ENCODE measurements at places on chromosomes 12 and 14. TPM values are rescaled to one million over a fixed set of nuclear protein-coding genes. Genes with fewer than 3 reads are reported as not detected.

DHRS2 gene
- total RNA-seq: 2.6 TPM

DNA sequence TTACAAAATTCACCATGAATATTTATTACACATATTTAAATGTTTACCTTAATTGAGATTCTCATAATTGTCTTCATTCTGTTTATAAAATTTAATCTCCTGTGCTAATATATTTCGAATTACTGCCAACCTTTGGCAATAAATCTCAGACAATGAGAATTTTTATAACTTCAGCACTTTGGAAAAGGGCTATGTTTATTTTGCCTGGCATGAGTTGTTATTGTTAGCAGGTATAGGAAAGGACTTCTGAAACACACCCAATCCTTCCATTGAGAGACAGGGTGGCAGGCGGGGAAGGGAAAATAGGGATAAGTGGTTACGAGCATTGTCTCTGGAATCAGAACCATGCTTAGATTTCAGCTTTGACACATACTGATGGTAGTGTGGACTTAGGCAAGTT, 12.1 kb upstream of the MSRB3 start:
- no peak for DNase-seq

GRCh38 chr12:128976120-128976738, 123.0 kb downstream of the GLT1D1 start:
- DNase-seq: peak; percentile 14

DNA sequence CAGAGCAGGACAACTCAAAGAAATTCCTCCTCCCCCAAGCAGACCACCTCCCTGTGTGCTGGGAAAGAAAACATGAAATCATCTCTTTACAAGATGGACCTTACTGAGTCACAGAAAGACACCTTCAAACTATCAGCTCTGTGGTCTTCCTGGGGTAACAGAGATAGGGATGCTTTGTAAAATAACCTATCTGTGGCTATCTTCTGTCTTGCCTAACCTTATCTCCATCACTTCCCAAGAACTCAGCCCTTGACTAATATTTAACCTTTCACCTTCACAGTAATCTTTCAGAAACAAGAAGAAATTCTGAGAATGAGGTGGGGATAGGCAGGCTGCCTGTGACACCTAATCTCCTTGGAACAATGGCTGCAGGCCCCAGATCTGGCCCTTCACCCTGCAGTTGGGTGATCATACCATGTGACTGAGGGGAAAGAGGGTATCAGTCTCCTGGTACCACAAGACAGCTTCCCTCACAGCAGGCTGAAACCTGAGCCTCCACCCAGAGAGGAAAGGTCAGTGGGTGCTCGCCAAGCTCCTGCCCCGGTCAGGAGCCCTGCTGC, 27.4 kb upstream of the CEBPE start:
- no peak for DNase-seq

HOXC5 gene
- not detected for total RNA-seq

LMO3 gene
- total RNA-seq: not detected

CHD8 gene
- total RNA-seq: 80.1 TPM

DNA sequence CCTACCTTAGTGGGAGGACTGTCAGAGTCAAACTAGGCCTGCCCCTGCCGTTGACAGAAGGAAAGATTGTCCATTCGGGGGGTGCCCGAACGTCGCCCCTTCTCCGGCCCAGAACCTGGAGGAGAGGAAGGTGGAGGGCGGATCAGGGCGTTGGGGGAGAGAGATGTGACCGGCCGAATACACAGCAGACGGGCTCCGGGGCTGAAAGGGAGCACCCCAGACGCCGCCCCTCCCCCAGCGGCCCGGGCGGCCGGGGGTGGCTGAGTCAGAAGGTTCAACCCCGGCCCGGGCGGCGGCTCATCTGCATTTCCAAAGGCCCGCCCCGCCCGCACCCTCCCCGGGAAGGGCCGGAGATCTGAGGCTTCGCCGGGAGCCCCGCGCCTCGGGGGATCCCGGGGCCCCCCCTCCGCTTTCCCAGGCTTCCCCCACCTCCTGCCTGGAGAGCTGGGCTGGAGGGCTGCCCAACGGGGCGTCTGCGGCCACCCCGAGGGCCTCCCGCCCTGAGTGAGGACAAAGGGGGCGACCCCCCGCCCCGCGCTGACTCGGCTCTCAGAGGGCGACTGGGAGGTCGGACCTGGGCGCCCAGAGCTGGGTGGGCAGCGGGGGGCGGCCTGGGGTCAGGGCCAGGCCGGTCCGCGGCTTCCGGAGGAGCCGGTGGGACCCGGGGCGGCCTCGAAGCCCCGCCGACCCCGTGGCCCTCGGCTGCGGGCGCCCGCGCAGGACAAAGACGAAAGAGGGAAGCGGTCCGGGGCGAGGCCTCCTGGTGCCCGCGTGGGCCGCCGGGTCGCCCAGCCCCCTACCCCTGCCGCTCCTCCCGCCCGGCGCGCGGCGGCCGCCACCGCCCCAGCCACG, 3.7 kb upstream of the SETD1B start:
- peak; percentile 89 for DNase-seq

DNA sequence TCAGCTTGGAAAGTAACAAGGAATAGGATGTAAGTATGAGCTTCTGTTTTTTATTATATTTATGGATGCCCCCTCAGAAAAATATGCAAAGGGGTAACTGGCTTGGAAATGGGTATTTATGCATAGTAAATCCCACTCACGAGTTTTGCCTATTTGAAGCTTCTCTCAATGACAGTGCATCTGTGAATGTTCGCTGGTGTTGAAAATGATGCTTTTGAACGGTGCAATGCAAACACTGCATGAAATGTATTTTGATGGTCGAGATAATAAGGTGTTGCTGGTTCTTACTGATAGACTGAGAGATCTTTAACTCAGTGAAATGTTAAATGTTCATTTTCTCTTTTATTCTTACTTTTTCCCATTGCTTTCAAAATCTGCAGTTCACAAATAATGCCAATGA, 36.0 kb upstream of the PSEN1 start:
- no peak for DNase-seq

GRCh38 chr14:77103951-77104350, 5.9 kb downstream of the CIPC start:
- no peak for DNase-seq

FERMT2 gene
- total RNA-seq: 5.3 TPM

SRRM4 gene
- not detected for total RNA-seq

GRCh38 chr12:16020031-16020430, 108.9 kb downstream of the DERA start:
- no peak for DNase-seq

DNA sequence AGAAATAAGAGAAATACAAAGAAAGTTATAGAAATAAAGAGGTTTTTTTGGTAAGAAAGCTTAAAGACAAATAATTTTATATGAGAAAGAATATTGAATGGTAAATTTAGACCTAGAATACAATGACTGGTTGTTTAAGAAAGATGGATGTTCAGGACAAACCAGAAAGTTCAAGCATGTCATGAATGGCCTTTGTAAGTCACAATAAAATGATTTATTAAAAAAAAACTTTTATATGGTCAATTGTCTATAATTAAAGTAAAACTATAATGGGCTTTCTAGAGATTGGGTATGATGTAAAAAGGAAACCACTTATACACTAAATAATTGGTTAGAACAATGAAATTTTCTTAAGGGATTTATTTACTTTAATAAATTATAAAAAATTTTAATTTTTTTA, 19.8 kb upstream of the CAPRIN2 start:
- no peak for DNase-seq

GRCh38 chr14:94971750-94972149, 185.6 kb downstream of the DICER1 start:
- DNase-seq: no peak

- peak; percentile 55 for DNase-seq
Measured at GRCh38 chr12:124764451-124764850, 99.2 kb downstream of the SCARB1 start.

DNA sequence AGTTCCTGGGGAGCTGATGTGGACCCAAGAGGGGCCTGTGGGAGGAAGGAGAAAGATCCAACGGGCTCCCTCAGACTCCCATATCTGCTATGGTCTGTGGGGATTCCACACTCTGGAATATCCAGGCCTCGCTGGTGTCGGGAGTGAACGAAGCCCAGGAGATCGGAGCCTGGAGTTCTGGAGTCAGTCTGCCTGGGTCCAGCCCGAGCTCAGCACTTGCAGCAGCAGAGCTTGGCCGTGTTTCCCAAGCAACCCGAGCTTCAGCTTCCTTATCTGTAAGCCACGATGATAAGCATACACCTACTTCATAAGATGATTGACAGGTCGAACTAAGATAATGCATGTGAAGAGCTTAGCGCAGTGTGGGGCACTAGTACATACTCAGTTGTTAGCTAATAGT, 10.1 kb downstream of the LTBP2 start:
- no peak for DNase-seq

GRCh38 chr14:104332634-104333270, 194.4 kb downstream of the KIF26A start:
- DNase-seq: no peak

DNA sequence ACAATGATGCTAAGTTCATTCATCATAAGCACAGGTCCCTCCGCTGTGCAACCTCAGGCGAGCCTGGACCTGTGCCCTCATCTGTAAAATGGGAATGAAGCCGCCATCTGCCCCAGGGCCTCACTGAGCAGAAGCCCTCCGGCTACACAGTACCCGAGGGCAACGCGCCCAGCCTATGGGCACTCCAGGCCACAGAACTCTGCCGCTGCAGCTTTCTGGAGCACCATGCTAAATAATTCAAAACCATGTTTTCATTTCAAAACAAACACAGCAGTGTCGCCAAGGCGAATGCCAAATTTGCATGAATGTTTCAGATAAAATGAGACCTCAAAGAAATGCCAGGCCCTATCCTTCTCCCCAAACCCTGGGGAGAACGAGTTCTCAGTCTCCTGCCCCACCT, 4.0 kb downstream of the NCOR2 start:
- no peak for DNase-seq

- DNase-seq: peak; percentile 13
Measured at GRCh38 chr12:49893753-49894750, 9.6 kb downstream of the FAIM2 start.

TMEM52B gene
- not detected for total RNA-seq

GRCh38 chr12:14664434-14665023, 31.9 kb downstream of the GUCY2C start:
- peak; percentile 15 for DNase-seq

IL23A gene
- total RNA-seq: 48.5 TPM

POLE2 gene
- total RNA-seq: 43.4 TPM

Measured in activated CD4-positive, alpha-beta memory T cell treated with anti-CD3 and anti-CD28 coated beads for 36 hours (primary cell).